ENCODE measurements at places on chromosomes 6 and 20. TPM values are rescaled to one million over a fixed set of nuclear protein-coding genes. Genes with fewer than 3 reads are reported as not detected.
A peak's percentile ranks its signal among the peaks of the same experiment; 100 is the strongest.

GRCh38 chr6:28303570-28303969, 22.2 kb downstream of the PGBD1 start:
- no peaks in the 10 kb centered on the region for H3K36me3 ChIP-seq
- no peak overlapping the region for H3K27ac ChIP-seq
- H3K27me3 ChIP-seq = no peaks in the 10 kb centered on the region
- no peak for DNase-seq
- H3K4me3 ChIP-seq = no peak overlapping the region

- no peak overlapping the region for H3K27ac ChIP-seq
- H3K36me3 ChIP-seq = no peaks in the 10 kb centered on the region
- peaks cover 7% of the 10 kb centered on the region for H3K4me1 ChIP-seq
- DNase-seq = no peak
- no peak overlapping the region for H3K4me3 ChIP-seq
Measured at GRCh38 chr6:120590611-120591010, 743.7 kb downstream of the TBC1D32 start.

DNA sequence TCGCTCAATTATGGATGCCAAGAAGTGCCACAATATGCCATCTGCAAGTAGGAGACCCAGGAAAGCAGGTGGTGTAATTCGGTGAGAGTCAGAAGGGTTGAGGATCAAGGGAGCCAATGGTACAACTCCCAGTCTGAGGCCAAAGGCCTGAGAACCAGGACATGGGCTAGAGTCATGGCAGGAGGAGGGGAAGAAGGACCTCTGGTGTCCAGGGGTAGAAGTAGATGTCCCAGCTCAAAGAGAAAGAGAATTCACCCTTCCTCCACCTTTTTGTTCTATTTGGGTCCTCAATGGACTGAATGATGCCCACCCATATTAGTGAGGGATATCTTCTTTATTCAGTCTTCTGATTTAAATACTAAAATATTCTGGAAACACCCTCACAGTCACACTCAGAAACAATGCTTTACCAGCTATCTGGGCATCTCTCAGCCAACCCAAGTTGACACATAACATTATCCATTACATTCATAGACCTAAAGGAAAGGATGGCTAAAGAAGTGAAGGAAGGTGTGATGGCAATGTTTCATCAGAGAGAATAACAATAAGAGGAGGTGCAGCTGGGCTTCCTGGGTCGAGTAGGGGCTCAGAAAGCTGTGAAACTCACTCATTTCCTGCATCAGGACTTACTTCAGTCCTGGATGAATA, 21.2 kb upstream of the HLA-DQA1 start:
- H3K27me3 ChIP-seq = no peaks in the 10 kb centered on the region
- DNase-seq = no peak
- H3K4me3 ChIP-seq = no peak overlapping the region
- H3K27ac ChIP-seq = no peak overlapping the region
- peaks cover 11% of the 10 kb centered on the region for H3K4me1 ChIP-seq
- H3K36me3 ChIP-seq = no peaks in the 10 kb centered on the region

- H3K36me3 ChIP-seq = no peaks in the 10 kb centered on the region
- H3K4me3 ChIP-seq = no peak overlapping the region
- DNase-seq = no peak
- H3K27ac ChIP-seq = no peak overlapping the region
- 0 out of 2 replicates have a peak, but pooled peaks cover 2% of the 10 kb centered on the region for H3K27me3 ChIP-seq
Measured at GRCh38 chr6:44723439-44724197, 336.1 kb downstream of the CDC5L start.

DNA sequence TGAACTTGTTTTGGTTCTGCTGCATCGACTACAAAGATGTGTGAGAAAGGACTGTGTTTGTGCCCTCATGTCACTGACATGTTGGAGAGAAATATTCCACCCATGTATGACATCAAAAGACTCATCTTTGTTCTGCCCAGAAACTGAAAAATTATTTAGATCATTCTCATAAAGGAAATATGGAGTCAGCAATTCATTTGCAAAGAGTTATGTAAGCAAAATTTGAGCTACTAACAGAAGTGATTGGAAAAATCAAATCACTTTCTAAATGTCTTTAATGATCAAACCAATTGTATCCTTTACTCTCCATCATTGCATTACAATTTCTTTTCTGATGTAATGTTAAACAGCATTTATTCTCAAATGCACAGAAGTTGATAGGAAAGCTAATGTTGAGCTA, 19.3 kb downstream of the ADAT2 start:
- H3K27me3 ChIP-seq = no peaks in the 10 kb centered on the region
- H3K4me3 ChIP-seq = no peak overlapping the region
- no peak overlapping the region for H3K27ac ChIP-seq
- H3K36me3 ChIP-seq = peaks cover 18% of the 10 kb centered on the region
- no peaks in the 10 kb centered on the region for H3K4me1 ChIP-seq

DNA sequence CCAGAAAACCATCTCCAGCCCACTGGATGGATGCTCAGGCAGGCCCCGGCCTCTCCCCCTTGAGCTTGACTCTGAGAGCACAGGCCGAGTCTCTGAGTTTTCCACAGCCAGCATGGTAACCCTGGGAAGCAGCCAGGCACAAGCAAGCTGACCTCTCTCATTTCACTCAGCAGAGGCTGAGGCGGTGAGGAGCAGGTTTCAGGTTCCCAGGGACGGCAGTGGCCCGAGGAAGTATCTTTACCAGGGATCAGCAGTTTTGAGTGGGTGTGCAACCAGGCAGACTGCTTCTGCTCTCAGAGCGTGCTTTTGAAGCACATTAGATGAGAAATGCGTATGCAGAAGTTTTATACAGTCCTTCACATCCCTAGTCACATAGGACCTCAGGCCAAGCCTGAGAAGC, 12.6 kb downstream of the HCK start:
- peaks cover 10% of the 10 kb centered on the region for H3K27me3 ChIP-seq
- no peaks in the 10 kb centered on the region for H3K36me3 ChIP-seq
- no peak overlapping the region for H3K27ac ChIP-seq
- no peak overlapping the region for H3K4me3 ChIP-seq
- DNase-seq = no peak

DNA sequence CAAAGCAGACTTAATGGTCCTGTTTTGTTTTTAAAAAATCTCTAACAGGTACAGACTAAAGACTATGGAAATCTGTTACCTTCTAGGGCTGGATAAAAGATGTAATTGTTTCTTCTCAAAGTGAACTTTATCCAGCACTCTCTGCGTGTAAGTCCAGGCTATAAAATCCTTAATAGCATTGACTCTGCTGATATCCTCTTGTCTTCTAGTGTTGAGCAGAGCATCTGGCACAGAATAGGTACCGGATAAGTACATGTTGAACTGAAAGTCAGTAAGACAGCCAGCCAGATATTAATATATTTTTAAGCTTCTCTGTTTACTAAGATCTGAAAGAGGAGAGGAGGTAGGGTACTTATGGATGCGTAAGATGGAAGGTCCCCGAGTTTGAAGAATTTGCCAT, 262.3 kb downstream of the TBC1D7 start:
- no peak overlapping the region for H3K4me3 ChIP-seq
- no peaks in the 10 kb centered on the region for H3K36me3 ChIP-seq

GRCh38 chr6:44176762-44177509, 18.3 kb downstream of the CAPN11 start:
- H3K4me1 ChIP-seq = peaks cover 10% of the 10 kb centered on the region
- H3K4me3 ChIP-seq = no peak overlapping the region
- no peaks in the 10 kb centered on the region for H3K36me3 ChIP-seq
- DNase-seq = no peak
- H3K27me3 ChIP-seq = no peaks in the 10 kb centered on the region
- H3K27ac ChIP-seq = no peak overlapping the region

- H3K27me3 ChIP-seq = no peaks in the 10 kb centered on the region
- H3K4me1 ChIP-seq = no peaks in the 10 kb centered on the region
- no peak overlapping the region for H3K4me3 ChIP-seq
- no peak overlapping the region for H3K27ac ChIP-seq
- DNase-seq = no peak
Measured at GRCh38 chr20:20095114-20095872, 43.0 kb downstream of the CFAP61 start.

The MOG gene
- 1.2 TPM for total RNA-seq

- H3K36me3 ChIP-seq = no peaks in the 10 kb centered on the region
- H3K4me3 ChIP-seq = no peak overlapping the region
- H3K4me1 ChIP-seq = peaks cover 41% of the 10 kb centered on the region
- peaks cover 25% of the 10 kb centered on the region for H3K27me3 ChIP-seq
Measured at GRCh38 chr6:139627091-139627490, 252.6 kb upstream of the CITED2 start.

The SLC17A2 gene
- not detected for total RNA-seq

- no peaks in the 10 kb centered on the region for H3K27me3 ChIP-seq
- no peak overlapping the region for H3K4me3 ChIP-seq
- DNase-seq = no peak
- peaks cover 15% of the 10 kb centered on the region for H3K4me1 ChIP-seq
- H3K36me3 ChIP-seq = no peaks in the 10 kb centered on the region
Measured at GRCh38 chr6:56368491-56368890, 121.1 kb upstream of the COL21A1 start.

- DNase-seq = no peak
- no peaks in the 10 kb centered on the region for H3K27me3 ChIP-seq
- H3K4me3 ChIP-seq = no peak overlapping the region
- H3K4me1 ChIP-seq = peaks cover 5% of the 10 kb centered on the region
- no peaks in the 10 kb centered on the region for H3K36me3 ChIP-seq
- H3K27ac ChIP-seq = no peak overlapping the region
Measured at GRCh38 chr6:168533414-168533813, 92.4 kb downstream of the SMOC2 start.

DNA sequence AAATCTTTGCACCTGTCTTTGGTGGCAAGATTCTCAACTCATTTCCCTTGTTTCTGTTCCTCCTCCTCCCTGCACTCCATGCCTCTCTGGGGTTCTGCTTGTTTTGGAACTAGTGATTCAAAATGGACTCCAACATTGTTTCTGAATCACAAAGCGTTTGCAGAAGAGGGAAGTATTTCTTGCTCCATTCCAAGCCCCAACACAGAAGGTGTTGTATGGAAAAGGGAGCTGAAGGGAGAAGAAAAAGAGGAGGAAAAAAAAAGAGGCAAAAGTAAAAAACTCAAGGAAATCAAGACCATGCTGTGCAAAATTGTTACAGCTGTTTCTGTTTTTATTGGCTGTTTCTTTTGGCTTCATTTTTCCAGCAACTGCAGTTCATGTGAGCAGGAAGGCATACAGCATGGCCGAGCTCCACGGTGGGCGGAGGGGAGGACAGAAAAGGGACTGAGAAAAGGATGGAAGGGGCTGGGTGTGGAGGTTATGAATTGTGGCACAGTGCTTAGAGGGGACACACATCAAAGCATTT, 66.9 kb upstream of the PRL start:
- peaks cover 35% of the 10 kb centered on the region for H3K4me1 ChIP-seq
- peaks cover 14% of the 10 kb centered on the region for H3K36me3 ChIP-seq
- H3K4me3 ChIP-seq = no peak overlapping the region
- DNase-seq = no peak
- no peak overlapping the region for H3K27ac ChIP-seq
- no peaks in the 10 kb centered on the region for H3K27me3 ChIP-seq

- DNase-seq = no peak
- no peak overlapping the region for H3K27ac ChIP-seq
- no peaks in the 10 kb centered on the region for H3K27me3 ChIP-seq
- no peak overlapping the region for H3K4me3 ChIP-seq
- H3K36me3 ChIP-seq = peaks cover 25% of the 10 kb centered on the region
Measured at GRCh38 chr6:99184696-99185095, 164.8 kb downstream of the FAXC start.

- no peaks in the 10 kb centered on the region for H3K36me3 ChIP-seq
- DNase-seq = no peak
- no peaks in the 10 kb centered on the region for H3K4me1 ChIP-seq
- H3K27ac ChIP-seq = no peak overlapping the region
- no peak overlapping the region for H3K4me3 ChIP-seq
Measured at GRCh38 chr20:56460459-56460858, 8.0 kb upstream of the RTF2 start.

- no peak overlapping the region for H3K27ac ChIP-seq
- no peaks in the 10 kb centered on the region for H3K4me1 ChIP-seq
- H3K27me3 ChIP-seq = no peaks in the 10 kb centered on the region
- no peak for DNase-seq
- H3K4me3 ChIP-seq = no peak overlapping the region
Measured at GRCh38 chr20:5776077-5776476, 25.9 kb downstream of the SHLD1 start.

GRCh38 chr6:110875548-110876169, 1.1 kb downstream of the AMD1 start:
- H3K36me3 ChIP-seq = peaks cover 5% of the 10 kb centered on the region
- no peaks in the 10 kb centered on the region for H3K27me3 ChIP-seq
- H3K4me3 ChIP-seq = peak overlapping the region; percentile 84
- peak overlapping the region; percentile 90 for H3K27ac ChIP-seq

The RNF217 gene
- 11.0 TPM for total RNA-seq

The BNIP5 gene
- not detected for total RNA-seq

The CSNK2A1 gene
- total RNA-seq = 236 TPM

GRCh38 chr6:168852376-168852884, 401.2 kb downstream of the THBS2 start:
- DNase-seq = no peak
- H3K4me3 ChIP-seq = no peak overlapping the region
- no peak overlapping the region for H3K27ac ChIP-seq
- H3K27me3 ChIP-seq = no peaks in the 10 kb centered on the region

- H3K4me1 ChIP-seq = peaks cover 15% of the 10 kb centered on the region
- H3K4me3 ChIP-seq = no peak overlapping the region
- H3K27ac ChIP-seq = no peak overlapping the region
- no peaks in the 10 kb centered on the region for H3K36me3 ChIP-seq
- DNase-seq = no peak
Measured at GRCh38 chr6:32226434-32226833, 2.6 kb upstream of the NOTCH4 start.
